Activated CD8-positive, alpha-beta memory T cell treated with anti-CD3 and anti-CD28 coated beads, Interleukin-2, amount 50 U/mL, for 4 hours (primary cell): ENCODE measurements at places on chromosomes 6 and 20.
A peak's percentile ranks its signal among the peaks of the same experiment; 100 is the strongest.

GRCh38 chr6:161186173-161186769, 87.6 kb downstream of the AGPAT4 start:
- no peak for DNase-seq

DNA sequence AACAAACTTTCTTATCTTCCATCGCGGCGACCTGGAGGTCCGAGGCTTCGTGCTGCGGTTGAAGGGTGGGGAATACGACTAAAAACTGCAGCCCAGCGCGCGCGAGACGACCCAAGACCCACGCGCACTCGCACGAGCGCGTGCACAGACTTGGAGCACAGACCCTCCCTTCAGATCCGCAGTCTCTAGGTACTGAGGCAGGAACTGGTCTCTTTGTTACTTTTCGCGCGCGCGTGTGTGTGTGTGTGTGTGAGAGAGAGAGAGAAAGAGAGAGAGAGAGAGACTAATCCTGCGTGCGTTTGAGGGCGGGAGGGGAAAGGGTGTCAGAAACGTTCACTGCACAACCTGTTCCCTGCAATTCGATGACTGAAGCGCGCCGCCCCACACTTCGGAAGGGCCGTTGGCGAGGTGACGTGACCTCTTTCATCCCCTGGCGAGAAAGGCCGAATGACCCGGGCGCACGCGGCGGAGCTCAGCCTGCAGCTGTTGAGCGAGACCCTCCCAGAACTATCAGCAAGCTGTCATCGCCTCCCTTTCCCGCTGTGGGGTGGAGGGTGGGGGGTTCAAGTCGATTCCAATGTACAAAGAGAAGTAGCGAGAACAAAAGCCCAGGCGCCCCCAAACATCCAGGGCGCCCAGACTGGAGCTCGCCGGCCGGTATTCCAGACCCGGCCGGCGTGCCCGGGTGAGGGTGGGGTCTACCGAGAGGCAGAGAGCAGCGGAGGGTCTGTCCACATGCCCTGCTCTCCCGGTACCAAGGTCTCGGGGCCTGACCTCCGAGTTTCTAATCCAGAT, 1.5 kb upstream of the TUBB2B start:
- DNase-seq: peak; percentile 39

DNA sequence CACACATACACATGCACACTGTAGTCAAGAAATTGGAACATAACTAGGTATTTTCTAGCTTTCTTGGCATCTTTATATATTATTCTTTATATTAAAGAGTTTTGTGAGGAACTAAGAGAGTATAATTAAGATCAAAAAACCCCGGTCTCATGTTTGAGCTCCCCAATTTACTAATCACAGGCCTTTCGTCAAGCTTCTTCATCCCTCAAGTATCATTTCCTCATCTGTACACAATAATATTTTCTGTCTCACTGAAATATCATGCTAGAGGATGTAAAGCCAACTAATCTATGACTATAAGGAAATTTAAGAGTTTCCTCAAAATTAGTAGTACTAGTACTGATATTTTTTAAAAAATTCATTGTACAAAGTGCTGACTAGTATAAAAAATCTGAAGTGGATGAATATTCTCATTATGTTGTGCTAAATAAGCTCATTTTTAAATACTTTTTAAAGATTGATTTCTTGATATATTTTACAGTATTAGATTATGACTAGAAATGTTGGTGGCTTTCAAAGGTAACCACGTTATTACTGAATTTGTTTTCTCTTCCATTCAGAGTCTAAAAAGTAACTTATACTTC, 28.0 kb downstream of the PEX3 start:
- DNase-seq: no peak

DNA sequence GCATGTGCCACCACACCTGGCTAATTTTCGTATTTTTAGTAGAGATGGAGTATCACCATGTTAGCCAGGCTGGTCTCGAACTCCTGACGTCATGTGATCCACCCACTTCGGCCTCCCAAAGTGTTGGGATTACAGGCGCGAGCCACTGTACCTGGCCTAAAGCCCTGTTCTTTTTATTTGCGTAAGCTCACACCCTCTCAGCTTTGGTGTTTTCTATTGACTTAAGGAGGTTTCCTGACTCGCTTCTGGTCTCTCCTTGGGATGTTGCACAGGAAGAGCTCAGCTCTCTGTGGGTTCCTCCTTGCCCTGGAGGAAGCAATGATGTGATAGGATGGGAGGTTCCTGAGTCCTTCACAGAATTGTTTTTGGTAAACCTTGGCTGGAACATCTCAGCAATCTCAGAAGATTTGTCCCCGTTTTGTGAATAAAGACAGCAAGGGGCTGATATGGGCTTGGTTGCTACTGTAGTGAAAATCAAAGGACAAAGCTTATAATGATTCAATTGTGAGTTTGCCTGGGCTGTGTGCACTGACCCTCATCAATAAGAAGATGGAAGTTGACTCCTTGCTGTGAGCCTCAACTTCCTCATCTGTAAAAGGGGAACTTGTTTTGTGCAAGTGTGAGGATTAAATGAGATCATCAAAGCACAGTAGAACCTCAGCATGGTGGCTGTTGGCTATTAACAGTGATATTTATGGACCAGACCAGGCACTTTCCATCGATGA, 27.0 kb downstream of the TOX2 start:
- DNase-seq: no peak

DNA sequence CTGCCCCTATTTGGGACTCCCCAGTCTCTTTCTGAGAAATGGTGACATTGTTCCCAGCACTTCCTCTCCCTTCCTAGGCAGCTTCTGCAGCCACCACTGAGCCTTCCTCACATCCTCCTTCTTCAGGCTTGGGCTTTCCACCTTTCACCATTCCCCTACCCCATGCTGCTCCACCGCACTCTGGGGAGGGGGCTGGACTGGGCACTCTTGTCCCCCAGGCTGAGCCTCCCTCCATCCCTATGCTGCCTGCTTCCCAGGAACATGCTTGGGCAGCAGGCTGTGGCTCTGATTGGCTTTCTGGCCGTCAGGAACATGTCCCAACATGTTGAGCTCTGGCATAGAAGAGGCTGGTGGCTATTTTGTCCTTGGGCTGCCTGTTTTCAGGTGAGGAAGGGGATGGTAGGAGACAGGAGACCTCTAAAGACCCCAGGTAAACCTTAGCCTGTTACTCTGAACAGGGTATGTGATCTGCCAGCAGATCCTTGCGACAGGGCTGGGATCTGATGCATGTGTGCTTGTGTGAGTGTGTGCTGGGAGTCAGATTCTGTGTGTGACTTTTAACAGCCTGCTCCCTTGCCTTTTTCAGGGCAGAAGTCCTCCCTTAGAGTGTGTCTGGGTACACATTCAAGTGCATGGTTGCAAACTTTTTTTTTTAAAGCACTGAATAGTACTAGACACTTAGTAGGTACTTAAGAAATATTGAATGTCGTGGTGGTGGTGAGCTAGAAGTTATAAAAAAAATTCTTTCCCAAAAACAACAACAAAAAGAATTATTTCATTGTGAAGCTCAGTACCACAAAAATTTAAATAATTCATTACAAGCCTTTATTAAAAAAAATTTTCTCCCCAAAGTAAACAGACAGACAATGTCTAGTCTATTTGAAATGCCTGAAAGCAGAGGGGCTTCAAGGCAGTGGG, 2.1 kb upstream of the CDKN1A start:
- no peak for DNase-seq

- DNase-seq: no peak
Observed at GRCh38 chr20:25061103-25061799, 3.3 kb upstream of the ACSS1 start.

- no peak for DNase-seq
Observed at GRCh38 chr6:138485005-138485545, 14.2 kb downstream of the NHSL1 start.

DNA sequence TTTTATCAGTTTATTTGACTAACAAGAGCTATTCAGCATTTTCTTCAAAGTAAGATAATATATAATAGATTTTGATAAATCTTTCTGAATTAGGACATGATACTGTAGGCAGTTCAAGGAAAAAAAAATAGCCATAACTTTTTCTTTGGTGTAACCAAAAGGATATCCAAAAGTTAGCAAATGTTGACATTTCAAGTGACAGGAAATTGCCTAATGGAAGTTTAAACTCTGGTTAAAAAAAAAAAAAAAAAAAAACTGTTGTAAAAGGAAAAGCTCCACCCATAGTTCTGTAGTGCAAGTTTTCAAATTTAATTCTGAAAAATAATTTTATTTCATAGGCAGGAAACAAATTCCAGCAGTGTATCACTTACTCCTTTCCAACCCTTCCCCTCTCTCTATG, 18.8 kb downstream of the HEBP2 start:
- no peak for DNase-seq

DNA sequence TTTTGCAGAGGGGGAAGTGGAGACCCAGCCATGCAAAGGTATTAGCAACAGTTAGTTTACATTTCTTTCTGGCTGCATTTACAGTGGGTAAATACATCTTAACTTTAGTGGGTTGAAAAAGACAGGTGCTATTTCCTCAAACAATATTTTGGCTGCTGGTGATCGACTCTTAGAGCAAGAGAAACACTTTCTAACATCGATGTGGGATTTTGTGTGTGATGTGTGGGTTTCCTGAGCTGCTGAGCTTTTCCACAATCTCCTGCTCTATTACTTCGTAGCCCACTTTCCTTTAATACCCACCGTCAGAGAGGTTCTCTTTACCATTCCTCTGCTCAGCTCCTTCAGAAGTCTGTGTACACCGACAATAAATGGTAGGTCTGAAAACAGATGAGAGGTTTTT, 339.0 kb downstream of the NRN1 start:
- no peak for DNase-seq

DNA sequence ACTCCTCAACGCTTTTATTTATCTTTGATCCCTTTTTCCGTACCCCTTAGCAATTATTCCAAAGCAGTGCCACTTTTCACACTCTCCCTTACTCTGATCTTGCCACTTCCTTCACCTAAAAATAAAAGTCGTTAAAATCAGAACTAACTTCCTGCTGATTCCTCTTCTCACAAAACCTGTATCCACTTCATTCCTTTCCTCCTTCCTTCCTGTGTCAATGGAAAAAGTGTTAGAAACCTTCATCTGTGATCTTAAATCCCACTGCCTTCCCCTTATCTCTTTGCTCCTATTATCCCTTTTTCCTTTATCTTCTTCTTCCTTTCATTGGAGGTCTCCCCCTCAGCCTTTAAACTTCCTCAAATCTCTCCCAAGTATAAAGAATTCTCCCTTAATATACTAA, 49.2 kb downstream of the GOPC start:
- DNase-seq: no peak

DNA sequence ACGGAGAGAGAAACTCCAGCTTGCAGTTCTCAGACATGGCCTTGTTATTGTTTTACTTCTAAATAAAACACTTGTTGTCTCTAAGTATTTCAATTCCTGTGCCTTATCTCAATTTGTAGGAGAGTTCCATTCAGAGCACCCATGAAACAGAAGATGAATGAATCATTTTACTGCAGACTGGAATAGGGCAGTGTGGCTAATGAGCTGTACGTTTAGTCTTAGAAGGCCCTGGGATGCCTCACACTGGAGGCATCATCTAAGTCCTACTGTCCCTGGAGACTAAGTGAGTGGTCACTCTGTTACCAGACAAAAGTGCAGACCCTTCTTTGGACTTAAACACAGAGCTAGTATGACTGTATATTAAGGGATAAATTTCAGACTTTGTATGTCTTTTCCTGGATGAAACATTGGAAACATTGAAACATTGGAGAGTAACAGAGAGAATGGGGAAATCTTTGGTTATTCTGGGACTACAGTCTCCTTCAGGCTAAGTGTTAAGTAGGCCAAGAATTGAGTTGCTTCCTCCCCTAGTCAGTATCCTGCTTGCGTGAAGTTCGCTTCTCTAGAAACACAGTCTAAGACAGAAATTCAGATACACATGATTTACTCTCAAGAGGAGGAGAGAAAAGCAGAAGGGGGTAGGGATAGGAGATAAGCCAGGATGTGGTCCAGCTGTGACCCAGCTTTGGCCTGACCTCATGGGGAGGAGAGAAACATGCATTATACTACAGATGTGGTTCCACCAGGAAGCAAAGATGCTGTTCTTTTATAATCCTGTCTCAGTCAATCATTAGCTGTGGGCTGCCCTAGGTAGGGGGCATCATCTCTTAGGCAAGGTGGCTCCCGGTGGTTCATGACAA, 167.4 kb upstream of the BMP2 start:
- DNase-seq: no peak

- no peak for DNase-seq
Observed at GRCh38 chr20:11103866-11104265, 430.1 kb upstream of the JAG1 start.

GRCh38 chr6:168584671-168585070, 143.7 kb downstream of the SMOC2 start:
- DNase-seq: no peak

GRCh38 chr6:111662072-111662793, 56.6 kb upstream of the TRAF3IP2 start:
- DNase-seq: no peak

- no peak for DNase-seq
Observed at GRCh38 chr6:35146453-35146852, 5.3 kb upstream of the TCP11 start.
